ENCODE measurements at places on chromosomes 3 and 15.

GRCh38 chr3:71175691-71176365 lies 407.7 kb downstream of the FOXP1 start:
- DNase-seq: no peak

DNA sequence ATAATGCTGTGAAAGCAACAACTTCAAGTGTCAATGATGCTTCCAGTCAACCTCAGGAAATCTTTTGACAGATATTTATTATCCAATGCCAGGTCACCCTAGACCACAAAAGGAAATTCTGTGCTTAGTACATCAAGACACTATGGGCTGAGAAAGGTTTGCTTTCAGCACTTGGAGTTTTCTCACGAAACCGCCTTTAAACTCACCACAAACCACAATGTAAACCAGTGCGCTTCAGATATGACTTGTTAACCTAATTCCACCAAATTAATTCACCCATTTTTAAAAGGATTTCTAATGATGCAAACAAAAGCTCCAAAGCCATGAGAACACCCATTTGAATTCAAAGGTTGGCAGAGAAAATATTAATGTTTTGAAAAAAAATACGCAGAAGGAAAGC lies 292.9 kb upstream of the NR2F2 start:
- no peak for DNase-seq

DNA sequence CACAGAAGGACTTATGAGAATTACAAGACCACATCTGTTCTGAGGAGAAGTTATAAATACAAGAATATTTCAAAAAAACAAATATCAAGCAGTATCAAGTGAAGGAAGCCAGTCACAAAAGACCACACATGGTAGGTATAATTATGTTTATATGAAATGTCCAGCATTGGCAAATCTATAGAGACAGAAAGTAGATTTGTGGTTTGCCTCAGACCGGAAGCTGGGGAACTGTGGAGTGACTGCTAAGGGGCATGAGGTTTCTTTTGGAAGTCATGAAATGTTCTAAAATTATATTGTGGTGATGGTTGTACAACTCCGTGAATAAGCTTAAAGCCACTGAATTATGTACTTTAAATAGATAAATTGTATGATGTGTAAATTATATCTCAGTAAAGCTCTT lies 136.9 kb downstream of the FRMD5 start:
- no peak for DNase-seq

DNA sequence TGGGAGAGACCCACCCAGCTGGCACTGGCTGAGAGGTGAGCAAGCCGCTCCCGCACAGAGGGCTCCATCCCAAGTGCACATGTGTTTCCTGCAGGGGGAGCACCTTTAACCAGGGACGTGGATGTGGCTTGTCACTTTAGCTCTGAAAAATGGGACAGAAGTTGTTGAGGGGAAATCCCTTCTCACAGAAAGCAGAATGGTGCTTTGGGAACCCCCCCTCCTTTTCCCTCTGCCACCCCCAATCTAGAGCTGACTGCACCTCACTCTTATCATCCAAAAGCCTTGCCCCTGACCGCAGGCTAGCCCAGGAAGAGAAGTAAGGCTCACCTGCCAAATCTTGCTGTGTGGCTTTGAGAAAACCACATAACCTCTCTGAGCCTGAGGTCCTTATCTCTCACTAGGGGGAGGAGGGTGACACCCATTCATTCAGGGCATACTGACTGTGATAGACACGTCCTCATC lies 77.9 kb downstream of the RPN1 start:
- DNase-seq: peak; percentile 31

GRCh38 chr3:187385296-187385695 lies 17.1 kb downstream of the RTP4 start:
- no peak for DNase-seq

- DNase-seq: no peak
Measured at GRCh38 chr3:107265526-107265925, 111.7 kb upstream of the CCDC54 start.

- peak; percentile 60 for DNase-seq
Measured at GRCh38 chr15:75647370-75648155, at the start of gene SNX33. Gene SNX33, plus strand, starts transcription at chr15:75647912. Its CDS starts 1,191 bp downstream, at chr15:75649103.

GRCh38 chr15:57160823-57161560 lies 215.3 kb upstream of the CGNL1 start:
- DNase-seq: no peak

DNA sequence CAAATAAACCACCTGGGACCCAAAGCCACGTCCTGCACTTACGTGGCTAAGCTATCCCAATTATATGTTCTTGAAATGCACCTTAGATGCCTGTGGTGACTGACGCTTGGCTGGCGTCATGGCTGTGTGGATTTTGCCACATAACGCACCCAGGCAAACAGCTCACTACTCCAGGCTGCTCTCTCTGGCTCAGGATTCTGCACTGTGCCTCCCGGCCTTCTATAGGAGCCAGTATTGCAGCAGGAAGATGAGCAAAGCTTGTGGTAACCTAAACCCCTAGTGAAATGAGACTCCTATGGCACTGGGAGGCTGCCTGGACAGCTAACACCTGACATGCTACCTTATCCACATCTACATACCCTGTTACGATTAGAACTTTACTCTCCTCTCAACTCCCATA lies 179.3 kb downstream of the THRB start:
- DNase-seq: no peak

- no peak for DNase-seq
Measured at GRCh38 chr15:42457445-42458442, 33.2 kb downstream of the ZNF106 start.

- no peak for DNase-seq
Measured at GRCh38 chr15:98943601-98944151, 63.9 kb downstream of the PGPEP1L start.

DNA sequence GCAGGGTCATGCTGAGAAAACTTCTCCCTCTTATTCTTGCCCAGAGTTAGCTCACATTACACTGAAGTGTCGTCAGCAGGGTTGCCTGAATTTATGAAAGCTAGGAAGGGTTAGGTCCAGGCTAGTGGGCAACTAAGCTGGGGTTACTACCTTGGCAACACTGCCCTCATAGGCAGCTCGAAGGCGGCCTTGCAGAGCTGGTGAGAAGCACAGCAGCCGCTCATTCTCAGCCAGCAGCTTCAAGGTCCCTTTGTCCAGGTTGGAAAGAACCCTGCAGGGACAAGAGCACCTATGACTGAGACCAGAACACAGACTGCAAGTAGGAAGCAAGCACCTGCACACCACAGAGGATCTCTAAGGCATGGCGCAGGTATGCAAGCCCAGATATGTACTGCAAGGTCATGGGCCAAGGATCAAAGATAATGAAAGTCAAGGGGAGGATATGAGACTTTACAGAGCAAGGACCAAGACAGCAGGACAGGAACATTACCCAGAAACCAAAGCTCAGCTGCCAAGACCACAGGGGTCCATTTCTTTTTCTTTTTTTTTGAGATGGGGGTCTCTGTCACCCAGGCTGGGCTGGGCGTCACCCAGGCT lies 2.8 kb downstream of the CDAN1 start:
- no peak for DNase-seq

- no peak for DNase-seq
Measured at GRCh38 chr3:182755308-182755707, 38.0 kb upstream of the ATP11B start.

GRCh38 chr15:98699591-98700424 lies 51.5 kb downstream of the IGF1R start:
- DNase-seq: no peak

DNA sequence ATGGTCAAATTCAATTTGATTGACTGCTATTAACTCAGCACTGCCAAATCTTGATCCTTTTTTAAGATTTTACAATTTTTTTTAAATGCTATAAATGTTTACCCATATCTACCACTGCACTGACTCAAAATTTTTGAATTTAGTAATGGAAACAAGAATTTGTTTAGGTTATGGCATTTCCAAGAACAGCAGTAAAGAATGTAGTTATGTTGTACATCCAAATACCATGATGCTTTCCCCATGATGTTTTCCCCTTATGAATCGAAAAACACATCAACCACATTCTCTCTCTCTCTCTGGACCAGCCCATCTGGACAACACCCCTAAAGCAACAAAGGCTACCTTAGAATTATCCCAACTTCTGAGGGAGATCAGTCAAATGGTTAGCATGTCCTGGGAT lies 14.2 kb downstream of the CHRM5 start:
- no peak for DNase-seq

DNA sequence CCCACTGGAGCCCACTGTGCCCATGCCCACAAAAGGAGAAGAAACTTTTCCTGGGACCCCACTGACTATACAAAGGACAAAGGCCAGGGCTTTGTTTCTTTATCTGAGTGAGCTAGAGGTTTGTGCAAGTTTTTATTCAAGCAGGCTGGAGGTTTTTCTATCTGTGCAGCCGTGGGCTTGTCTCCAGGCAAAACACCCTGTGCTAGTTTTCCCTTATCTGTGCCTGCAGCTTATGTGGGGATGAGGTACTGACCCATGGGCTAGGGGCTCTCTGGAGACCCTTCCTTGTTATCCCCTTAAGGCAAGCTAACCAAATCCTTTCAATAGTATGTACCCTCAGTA lies 545.5 kb downstream of the ZPLD1 start:
- DNase-seq: no peak

DNA sequence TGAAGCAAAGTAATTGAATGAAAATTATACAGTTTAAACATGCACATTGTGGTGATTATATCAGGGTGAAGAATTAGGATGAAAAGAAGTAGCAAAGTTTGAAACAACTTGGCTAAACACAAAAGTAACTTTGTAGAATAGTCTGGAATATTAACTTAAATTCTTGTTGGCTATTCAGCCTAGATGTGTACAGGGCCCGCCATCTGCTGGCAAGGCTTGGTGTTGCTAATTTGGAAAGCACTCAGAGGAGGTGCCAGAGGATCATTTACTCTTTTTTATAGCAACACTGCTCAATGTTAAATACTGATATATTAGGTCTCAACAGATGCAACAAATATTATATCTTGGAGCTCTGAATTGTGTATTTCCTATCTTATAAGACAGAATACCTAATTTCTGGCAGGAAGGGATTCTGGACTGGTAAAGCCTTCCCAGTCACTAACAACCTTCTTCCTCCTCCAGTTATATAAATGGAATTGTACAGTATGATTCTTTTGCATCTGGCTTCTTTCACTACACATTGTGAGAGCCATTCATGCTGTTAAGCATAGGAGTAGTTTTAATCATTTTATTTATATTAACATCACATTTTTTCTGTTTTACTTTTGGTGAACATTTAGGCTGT lies 36.1 kb downstream of the TTC23 start:
- DNase-seq: peak; percentile 73

DNA sequence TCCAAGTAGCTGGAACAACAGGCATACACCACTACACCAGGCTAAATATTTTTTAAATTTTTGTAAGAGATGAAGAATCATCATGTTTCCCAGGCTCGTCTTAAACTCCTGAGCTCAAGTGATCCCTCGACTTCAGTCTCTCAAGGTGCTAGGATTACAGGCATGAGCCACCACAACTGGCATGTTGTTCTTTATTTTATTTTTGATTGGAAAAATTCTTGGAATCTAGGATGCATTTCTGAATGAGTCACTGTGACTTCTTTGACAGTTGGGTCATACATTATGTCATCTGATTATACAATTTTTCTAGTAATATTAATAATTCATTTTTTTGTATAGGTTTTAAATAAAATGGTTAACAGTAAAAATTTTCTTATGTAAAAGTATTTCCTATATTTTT lies 870.2 kb downstream of the SI start:
- DNase-seq: no peak

- DNase-seq: peak; percentile 75
Measured at GRCh38 chr3:48478626-48479555, 25.1 kb downstream of the SHISA5 start.

- DNase-seq: no peak
Measured at GRCh38 chr3:125608419-125608818, 13.1 kb upstream of the OSBPL11 start.

- no peak for DNase-seq
Measured at GRCh38 chr3:180962530-180962929, 27.0 kb downstream of the DNAJC19 start.

GRCh38 chr3:195847055-195847950 lies 35.6 kb upstream of the MUC4 start:
- no peak for DNase-seq

DNA sequence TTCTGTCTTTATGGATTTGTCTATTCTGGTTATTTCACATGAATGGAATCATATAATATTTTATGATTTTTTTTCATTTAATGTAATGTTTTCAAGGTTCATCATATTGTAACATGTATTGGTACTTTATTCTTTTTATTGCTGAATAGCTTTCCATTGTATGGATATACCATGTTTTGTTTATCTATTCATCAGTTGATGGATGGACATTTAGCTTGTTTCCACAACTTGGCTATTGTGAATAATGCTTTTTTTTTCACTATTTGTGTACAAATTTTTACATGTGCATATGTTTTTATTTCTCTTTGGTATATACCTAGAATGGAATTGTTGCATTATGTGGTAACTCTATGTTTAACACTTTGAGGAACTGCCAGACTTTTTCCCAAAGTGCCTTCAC lies 64.7 kb downstream of the PFN2 start:
- DNase-seq: no peak

DNA sequence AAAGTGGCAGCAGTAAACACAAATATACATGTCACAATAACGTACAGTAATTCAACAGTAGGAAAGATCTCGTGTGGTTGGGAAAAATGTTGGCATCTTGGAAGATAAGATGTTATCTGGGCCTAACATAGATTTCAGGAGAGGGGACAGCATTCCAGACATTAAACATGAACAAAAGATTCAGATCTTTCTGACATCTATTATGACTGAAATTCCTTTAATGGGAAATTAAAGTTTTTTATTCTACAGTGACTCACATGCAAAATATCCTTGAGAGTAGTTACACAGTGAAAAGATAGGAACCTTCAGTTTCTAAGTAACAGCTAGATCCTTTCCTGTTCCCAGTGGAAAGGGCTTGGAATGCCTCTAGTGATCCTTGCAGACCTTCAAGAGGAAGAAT lies 9.2 kb downstream of the NDUFB5 start:
- DNase-seq: no peak

GRCh38 chr3:33488683-33489082 lies 48.5 kb upstream of the UBP1 start:
- DNase-seq: no peak

- DNase-seq: peak; percentile 55
Measured at GRCh38 chr3:161274691-161275298, 53.7 kb downstream of the NMD3 start.

DNA sequence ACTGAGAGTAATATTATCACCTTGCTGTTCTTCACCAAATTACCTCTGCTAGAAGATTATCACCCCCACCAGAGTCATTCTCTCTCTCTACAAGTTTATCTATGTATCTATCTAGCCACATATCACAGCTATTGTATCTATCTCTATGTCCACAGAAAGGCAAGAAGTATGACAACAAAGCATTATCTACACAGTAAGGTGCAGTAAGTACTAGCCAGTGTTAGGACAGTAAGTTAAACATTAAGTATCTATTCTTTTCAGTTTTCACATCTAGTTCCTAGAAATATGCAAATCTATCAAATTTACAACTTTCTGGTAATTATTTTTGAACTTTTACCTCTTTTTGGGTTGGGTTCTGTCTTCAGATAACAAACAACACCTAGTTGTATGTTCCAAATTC lies 26.5 kb upstream of the XXYLT1 start:
- no peak for DNase-seq

- DNase-seq: no peak
Measured at GRCh38 chr15:98143116-98143515, 182.6 kb downstream of the ARRDC4 start.

Data from activated CD4-positive, alpha-beta memory T cell treated with anti-CD3 and anti-CD28 coated beads, Interleukin-2, amount 10 ng/mL, durations not matched to agents 7 days and 5 days (primary cell).